Stimulated activated CD8-positive, alpha-beta memory T cell treated with anti-CD3 and anti-CD28 coated beads, Interleukin-7, amount 100 ng/mL, for 4 hours (primary cell): ENCODE measurements at places on chromosomes 2 and 18.

DNA sequence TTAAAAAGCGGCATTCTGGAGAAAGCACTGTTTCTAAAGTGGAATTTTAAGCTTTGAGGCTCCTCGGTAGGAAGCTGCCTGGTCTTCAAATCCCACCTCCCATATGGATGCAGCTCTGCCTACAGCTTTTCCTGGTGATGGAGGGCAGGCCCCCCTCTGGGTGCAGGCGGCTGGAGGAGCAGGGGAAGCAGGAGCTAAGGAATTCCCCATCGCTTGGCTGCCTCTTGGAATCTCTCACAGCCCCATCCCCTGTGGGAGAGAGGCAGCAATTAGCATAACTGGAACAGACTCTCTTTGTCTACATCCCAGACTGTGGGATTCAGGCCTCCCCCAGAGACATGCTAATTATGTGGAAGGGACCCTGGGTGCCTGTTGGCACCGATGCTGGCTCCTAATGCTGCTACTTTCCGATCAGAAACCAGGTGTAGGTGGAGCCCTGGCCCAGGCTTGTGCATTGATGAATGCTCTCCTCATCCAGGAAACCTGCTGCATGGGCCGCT, 51.3 kb downstream of the LIPG start:
- DNase-seq, result no peak

DNA sequence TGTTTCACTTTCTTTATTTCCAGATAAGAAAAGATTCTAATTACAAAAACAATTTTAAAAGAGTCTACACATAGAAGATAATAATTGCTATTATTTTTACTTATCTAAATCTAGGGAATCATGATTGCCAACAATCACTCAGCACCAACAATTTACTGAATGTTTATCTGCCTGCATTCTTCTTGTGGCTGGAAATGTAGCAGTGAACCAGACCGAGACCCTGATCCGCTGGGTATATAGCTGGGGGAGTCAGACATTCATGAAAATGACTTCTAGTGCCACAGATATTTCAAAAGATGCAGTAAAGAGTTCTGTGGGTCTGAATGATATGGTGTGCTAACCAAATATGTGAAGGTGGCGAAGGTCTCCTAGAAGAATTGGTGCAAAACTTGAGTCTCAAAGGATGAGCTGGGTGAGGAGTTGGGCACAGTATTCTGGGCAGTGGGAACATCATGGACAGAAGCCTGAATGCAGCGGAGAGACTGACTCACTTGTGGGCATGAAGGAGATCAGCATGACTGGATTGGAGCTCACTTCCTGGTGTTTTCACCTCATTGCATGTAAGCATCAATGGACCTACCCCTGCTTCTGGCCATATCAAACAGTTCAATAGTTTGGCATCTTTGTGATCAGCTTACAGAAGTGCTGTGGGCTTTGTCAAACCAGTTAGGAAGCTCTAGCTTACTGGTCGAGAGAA, 26.1 kb upstream of the FN1 start:
- DNase-seq, result no peak

- no peak for DNase-seq
Measured at GRCh38 chr2:130795431-130795830, 40.1 kb downstream of the AMER3 start.

- no peak for DNase-seq
Measured at GRCh38 chr18:39681061-39681460, 2115.5 kb upstream of the CELF4 start.

GRCh38 chr2:128342550-128342949, 23.9 kb upstream of the HS6ST1 start:
- no peak for DNase-seq

DNA sequence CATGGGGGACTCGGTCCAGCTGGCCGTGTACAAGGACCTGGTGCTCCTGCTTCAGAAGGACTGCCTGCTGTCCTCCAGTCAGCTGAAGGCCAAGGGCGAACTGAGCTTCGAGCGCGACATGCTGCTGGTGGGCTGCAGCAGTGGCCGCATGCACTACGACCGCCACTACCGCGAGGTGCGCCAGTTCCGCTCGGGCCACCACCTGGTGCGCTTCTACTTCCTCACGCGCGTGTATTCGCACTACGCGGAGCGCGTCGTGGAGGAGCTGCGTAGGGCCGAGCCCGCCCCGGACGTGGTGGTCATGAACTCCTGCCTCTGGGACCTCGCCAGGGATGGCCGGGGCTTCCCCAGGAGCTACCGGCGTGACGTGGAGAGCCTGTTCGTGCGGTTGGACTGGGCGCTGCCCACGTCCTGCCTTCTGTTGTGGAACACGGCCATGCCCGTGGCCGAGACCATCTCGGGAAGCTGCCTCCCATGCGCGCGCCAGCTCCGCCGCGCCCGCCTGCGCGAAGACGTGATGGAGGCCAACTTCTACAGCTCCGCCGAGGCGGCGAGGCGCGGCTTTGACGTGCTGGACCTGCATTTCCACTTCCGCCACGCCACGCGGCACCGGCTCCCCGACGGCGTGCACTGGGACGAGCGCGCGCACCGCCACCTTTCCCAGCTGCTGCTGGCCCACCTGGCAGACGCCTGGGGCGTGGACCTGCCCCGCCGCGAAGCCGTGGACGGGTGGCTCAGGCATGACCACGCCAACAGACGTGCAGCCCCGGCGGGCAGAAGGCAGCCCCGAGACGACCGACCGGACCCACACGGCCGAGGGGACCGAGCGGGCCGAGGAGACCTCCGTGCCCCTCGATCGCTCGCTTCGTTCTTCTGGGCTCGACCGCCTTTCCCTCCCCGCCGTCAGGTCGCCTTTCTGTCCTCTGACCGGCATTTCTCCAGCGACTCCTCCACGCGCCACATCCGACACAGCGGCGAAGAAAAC, 293.9 kb upstream of the ERBB4 start:
- DNase-seq, result no peak

DNA sequence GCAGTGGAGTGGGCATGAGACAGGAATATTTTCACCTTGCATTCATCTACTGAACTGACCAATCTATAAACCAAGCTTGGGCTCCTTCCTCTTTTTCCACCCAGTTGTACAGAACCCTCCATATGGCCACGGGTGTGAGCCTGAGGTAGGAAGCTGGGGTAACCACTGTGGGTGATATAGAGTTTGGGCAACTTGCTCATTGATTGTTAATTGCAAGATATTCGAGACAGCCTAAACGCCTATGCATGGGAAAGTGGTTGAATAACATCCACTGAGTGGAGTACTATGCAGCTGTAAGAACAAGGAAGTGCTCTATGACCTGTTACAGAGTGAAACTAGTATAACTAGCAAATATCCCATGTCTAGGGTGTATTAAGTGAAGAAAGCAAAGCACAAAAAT, 7.3 kb upstream of the VAPA start:
- DNase-seq, result no peak

DNA sequence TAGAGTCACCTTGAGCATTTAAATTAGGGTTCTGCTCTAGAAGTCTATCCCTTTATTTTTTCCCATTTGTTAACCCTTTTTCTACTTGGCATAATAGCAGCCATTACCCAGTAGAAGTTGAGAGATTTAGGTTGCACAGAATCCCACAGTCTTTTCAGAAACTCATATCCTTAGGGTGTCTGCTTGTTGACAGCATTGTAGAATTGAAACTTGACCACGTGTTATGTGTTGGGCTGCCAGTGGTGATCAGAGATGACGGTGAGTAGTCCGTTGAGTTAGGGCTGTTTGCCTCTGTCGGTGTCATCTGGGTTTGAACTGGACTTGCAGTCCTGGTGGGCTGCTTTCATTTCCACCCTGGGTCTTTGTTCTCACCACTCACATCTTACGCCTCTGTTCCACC, 114.4 kb downstream of the NEDD4L start:
- no peak for DNase-seq

DNA sequence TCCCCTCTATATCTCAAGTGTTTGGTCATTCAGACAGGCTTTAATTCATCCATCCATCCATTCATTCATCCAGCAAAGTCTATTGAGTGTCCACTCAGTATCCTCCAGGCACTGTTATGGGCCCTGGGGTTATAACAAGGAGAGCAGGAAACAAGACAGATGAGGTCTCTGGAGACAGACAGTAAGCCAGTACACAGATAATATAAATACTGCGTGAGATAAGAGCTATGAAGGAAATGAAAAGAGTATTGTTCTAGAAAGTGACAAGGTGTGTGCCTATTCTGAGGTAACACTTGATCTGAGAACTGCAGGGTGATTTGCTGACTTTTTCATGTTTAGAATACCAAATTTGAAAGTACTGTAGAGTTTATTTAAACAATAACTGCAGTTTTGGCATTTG, 98.3 kb downstream of the OSBPL6 start:
- DNase-seq, result no peak

- DNase-seq, result no peak
Measured at GRCh38 chr2:111176867-111177266, 56.2 kb downstream of the BCL2L11 start.

- no peak for DNase-seq
Measured at GRCh38 chr18:77093067-77093430, 39.5 kb downstream of the MBP start.

DNA sequence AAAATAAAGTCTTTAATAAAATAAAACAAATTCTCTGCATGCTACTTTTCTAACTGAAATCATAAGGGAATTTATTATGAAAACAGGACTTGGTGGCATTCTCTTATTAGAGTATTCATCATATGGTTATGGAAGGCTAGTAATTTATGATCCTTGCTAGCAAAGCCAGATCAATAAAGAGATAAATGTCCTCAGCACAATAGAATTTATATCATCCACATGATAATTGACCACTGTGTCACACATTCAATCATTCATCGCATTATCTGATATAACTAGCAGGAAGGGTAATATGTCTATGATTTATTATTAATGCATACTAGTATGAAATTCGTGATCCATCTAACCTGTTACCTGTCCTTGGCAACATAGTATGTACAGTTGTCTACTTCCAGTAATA, 175.8 kb downstream of the MYO3B start:
- DNase-seq, result no peak

DNA sequence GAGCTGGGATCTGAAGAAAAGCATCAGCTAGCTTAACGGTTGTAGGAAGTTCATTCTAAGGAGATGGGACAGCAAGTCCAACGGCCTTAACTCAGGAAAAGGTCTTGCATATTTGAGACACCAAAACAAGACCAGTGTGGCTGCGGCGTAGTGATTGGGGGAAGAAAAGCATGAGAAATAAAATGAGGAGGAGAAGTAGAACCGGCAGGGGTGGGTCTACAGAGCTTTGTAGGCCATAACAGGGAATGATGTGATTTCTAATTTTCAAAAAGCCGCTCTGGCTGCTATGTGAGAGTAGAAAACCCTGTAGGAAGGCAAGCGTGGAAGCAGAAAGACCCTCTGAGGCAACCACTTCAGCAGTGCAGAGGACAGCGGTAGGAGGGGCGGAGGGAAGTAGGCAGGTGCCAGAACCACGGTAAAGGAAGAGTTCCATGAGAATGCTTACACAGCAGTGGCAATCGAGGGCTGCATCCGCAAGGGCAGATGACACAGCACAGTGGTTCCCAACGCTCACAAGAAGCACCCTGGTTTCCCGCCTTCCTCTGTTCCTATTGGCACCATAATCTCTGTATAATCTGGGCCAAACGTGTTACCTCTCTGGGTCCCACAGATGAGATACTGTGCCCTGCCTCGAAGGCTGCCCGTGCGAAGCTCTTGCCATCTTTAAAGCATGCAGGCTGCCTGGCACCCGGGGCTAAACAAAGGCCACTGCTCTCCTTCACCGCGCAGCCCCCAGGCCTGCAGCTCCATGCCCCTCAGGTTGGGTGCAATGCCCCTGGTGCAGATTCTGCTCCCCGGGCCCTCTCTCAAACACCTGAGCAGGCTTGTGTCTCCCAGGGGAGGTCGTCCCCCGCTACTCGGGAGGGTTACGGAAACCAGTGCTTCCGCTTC, 795 bp downstream of the ANKRD39 start:
- no peak for DNase-seq

GRCh38 chr18:42048158-42048557, 93.1 kb downstream of the PIK3C3 start:
- DNase-seq, result no peak

DNA sequence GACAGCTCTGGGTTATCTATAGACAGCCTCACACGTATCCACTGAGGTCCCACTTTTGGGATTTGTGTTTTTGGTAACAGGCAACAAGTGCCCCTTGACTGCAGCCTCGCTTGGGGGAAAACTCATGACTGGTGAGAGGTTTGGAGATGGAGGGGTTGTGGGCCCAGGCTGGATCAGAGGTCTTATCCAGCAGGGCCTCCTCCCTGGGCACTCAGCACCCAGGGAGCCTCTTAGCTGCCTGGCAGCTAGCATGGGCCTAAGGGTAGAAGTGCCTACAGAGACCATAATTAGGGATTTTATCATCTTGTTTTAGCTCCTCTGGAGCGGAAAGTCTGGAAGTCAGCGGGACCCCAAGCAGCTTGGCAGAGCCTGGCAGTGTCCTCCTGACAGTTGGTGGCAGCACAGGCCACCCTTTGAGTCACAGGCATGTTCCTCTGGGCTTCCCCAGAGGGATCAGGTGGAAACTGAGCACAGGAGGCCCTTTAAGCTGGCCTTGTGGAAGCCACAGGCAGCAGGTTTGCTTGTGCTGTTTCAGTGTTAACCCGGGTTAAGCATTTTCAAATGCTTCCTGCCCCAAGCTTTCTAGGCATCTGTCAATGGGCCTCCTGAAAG, 143.1 kb downstream of the KCTD1 start:
- no peak for DNase-seq

- no peak for DNase-seq
Measured at GRCh38 chr2:127261804-127262406, 32.0 kb downstream of the ERCC3 start.

- DNase-seq, result no peak
Measured at GRCh38 chr18:13011719-13012118, 20.6 kb downstream of the CEP192 start.

DNA sequence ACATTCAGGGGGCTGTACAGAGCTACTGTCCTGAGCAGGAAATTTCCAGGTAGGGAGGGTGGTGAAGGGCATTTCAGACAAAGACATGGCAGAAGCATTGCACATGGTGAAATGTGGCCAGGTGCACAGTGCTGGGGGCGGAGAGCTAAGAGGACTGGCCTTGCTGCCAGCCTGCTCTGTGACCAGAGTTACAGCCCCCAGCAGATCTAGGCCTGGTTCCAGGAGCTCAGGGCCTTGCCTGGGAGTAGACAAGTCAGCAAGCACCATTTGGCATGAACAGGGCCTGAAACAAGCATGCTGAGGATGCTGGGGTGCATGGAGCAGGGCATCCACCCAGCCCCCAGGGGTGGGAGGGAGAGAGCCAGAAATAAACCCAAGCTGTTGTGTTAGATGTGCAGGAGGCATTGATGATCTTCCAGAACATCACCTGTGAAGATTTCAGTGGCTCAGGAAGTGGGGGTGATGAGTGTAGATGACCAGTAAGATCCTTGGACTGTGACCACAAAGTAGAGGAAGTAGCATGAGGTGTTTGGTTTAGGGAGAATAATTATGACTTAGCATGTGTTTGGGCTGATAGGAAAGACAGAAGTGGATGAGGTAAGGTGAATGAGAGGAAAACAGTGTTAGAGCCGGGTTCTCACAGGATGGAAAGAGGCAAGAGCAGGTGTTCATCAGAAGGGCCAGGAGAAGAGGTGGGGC, 61.1 kb downstream of the COA5 start:
- no peak for DNase-seq
